NCI-H510A treated with DMSO at 0.1 percent for 48 hours (cell line): ENCODE measurements at places on chromosomes 13 and 19.
A peak's percentile ranks its signal among the peaks of the same experiment; 100 is the strongest.

- DNase-seq: no peak
Measured at GRCh38 chr13:100439247-100439970, 149.2 kb downstream of the GGACT start.

- DNase-seq: no peak
Measured at GRCh38 chr19:48218997-48219396, 36.7 kb downstream of the CARD8 start.

DNA sequence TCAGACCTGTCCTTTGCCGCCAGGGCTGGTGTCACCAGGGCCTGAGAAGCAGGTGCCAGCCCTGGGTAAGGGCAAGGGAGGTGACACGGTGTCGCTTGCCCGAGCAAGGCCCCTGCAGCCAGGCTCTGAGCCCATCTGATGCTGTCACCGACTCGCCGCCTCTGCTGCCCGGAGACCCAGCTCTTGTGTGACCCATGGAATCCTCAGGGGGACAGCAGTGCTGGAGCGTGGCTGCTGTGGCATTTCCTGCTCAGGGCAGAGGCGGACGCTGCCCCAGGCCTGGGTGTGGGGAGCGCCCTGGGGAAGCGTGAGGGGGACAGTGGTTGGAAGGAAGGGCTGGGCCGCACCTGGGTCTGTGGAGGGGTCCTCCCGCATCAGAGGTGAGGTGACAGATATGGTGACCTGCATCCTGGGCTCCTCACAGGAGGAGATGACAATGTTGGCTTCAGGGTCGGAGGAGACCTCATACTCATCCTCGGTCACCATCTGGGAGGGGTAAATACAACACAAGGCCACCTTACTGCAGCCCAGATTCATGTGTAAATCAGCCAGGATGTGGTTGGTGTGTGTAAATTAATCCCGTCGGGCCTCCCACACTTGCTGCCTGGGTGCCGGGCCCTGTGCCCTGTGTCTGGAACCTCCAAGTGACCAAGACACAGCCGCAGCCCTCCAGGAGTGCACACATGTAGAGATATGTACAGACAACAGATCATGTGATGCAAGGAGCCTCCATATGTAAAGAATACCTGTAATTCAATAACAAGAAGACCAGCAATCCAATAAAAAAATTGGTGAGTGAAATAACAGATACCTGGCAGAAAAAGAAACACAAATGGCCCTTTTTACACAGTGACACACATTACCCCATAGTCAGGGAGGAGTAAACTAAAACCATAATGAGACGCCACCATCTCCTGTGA, 27.6 kb upstream of the MATK start:
- no peak for DNase-seq

GRCh38 chr13:71785361-71785760, 81.6 kb downstream of the DACH1 start:
- DNase-seq: no peak

DNA sequence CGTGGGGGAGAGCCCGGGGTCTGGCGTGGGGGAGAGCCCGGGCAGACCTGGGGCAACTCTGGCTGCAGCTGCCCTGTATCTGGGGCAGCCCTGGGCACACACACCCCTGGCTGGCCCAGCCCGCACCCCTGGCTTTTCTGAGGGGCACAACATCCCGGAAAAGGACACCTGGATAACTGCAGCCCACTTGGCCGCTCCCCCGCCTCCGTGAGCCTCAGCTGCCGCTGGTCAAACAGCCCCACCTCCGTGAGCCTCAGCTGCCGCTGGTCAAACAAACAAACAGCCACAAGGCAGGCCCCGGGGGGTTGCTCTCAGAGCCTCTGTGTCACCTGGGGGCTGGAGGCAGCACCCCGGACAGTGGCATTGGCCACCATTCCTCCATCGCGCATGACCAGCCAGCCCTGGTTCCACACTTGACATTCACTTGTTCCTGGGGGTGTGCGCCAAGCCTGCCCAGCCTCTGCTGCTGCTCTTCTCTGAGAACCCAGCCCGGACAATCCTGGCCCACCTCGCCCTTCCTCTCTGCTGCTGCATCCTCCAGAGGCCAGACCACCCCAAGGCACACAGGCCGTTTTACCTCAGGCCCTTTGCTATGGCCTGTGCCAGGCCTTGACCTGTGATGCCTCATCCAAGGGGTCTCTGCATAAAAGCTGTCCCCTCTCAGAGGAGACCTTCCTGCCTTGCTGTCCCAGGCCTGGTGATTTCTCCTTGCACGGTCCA, 19.9 kb downstream of the CEBPG start:
- DNase-seq: no peak

DNA sequence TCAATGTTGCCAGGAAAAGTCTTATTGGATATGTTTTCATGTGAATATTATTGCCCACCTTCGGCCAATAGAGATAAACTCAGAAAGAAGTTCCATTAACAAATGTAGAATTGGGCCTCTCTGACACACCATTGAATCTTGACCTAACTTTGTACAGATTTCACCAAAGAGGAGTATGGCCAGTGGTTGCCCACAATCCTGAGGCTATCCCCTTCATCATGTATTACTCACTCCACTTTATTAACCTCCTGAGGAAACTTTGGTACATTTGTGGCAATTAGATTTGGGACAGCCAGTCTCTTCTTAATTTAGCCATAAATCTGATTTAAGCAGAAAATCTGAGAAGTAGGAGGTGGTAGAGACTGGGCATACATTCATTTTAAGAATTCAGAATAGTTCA, 53.3 kb upstream of the POSTN start:
- no peak for DNase-seq

GRCh38 chr19:33429891-33430673, 56.6 kb downstream of the CEBPG start:
- DNase-seq: no peak

- no peak for DNase-seq
Measured at GRCh38 chr19:4541114-4541805, 1.4 kb upstream of the LRG1 start.

DNA sequence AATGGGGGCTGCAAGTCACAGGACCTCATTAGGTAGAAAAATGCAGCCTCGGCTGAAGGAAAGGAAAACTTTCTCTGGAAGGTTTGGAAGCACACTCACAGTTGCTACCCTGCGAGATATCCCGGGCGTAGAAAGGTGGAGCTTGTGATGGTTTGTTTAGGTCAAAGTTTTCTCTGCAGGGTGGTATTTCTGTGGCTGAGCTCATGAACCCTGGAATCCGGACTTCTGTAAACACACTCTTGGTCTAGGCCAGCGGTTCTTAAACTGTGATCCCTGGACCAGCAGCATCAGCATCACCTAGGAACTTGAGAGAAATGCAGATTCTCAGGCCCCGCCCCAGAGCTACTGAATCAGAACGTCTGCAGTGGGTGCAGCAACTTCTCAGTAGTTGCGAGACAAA, 3.3 kb upstream of the SLC15A1 start:
- DNase-seq: no peak

GRCh38 chr19:4115818-4116385, 8.0 kb downstream of the MAP2K2 start:
- DNase-seq: no peak

DNA sequence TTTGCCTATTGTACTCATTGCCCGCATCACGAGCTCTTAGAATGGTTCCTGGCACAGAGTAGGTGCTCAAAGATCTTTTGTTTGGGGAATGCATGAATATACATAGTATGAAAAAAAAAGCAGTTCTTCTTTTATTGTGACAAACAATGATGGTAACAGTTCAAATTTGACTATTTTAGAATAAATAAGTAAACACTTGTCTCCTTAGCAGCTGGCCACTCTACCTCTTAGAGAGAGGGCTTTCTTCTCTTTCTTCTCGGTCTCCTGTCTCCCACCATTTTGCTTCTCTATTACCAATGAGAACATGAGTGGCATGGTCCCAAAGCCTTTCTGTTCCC, 639 bp upstream of the SLAIN1 start:
- no peak for DNase-seq

- DNase-seq: no peak
Measured at GRCh38 chr13:77506874-77507273, 28.6 kb upstream of the SCEL start.

DNA sequence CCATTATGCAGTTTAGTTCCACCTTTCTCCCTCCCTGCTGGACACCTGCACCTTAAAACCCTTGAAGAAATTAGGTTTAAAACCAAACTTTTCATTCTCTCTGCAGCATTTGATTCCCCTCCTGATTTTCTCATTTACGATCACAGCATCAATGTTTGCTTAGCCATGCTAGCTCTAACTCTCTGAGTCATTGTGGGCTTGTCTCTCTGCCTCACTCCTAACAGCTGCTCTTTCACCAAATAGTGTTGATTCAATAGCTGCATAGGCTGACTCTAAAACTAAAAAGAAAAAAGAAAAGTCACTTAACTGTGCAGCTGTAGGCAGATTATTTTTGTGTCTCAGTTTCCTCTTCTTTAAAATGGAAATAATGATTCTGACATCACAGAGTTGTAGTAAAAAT, 1124.9 kb downstream of the DIAPH3 start:
- peak; percentile 19 for DNase-seq

DNA sequence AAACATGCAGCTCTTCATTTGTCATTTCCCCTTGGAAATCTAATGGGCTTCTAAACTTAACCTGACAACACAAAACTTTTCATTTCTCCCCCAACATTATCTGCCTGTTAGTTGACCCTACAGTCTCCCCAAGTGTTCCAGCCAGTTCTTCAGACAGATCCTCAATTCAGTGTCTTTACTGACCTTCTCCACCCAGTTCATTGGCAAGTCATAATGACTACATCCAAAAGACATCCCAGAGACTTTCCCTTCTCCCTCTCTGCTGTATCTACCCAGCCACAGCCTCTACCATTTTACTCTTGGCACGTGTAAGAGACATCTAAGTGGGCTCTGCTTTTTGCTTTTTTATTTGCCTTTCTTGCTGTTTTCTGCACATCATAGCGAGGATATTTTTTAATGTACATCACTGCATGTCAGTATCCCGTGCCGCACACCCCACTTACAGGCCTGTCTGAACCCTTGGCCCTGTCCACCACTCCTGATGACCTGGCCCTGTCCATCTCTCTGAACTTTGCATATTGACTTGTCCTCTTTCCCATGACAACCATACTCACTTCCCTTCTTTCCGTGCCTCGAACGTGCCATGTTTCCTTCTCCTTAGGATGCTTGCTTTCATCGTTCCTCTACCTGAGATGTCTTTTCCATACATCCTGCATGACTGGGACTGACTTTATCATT, 391.9 kb downstream of the IRS2 start:
- DNase-seq: no peak

GRCh38 chr13:98474761-98475160, 102.1 kb downstream of the STK24 start:
- no peak for DNase-seq

DNA sequence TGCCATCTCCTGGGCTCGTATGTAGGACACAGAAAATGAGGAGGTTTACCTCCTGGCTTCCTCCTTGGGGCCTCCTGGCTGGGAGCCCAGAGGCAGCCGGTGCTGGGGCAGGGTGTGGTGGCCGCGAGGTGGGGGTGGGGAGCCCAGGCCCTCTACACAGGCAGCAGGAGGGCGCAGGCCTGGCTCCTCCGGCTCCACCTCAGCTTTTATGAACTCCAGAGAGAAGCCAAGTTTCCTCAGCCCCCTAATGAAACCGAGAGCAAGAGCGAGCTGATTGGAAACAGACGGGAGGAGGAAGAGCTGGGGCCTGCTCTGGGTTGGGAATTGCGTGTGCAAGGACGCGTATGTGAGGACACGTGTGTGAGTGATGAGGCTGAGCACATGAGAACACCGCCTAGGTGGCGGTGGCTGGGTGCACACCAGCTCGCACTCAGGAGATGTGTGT, 23.1 kb downstream of the LYL1 start:
- DNase-seq: no peak

GRCh38 chr19:16226878-16227836, 29.4 kb downstream of the AP1M1 start:
- DNase-seq: no peak

- DNase-seq: no peak
Measured at GRCh38 chr19:35265126-35265899, 3.4 kb upstream of the USF2 start.

GRCh38 chr13:90420683-90421082, 926.8 kb upstream of the MIR17HG start:
- no peak for DNase-seq

- DNase-seq: no peak
Measured at GRCh38 chr13:75769141-75769905, 133.2 kb downstream of the LMO7 start.

DNA sequence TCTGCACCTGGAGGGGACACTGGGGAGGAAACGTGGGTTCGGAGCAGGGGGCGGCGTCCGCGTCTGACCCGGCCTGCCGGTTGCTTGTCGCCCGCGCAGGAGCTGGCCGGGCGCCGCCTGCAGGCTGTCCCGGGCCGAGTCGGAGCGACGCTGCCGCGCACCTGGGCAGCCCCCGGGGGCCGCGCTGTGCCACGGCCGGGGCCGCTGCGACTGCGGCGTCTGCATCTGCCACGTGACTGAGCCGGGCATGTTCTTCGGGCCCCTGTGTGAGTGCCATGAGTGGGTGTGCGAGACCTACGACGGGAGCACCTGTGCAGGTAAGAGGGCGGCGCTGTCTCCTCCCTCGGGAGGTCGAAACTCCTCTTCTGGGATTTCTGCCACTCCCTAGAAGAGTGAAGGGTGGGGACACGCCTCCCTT, 1.3 kb downstream of the ITGBL1 start:
- peak; percentile 1 for DNase-seq

DNA sequence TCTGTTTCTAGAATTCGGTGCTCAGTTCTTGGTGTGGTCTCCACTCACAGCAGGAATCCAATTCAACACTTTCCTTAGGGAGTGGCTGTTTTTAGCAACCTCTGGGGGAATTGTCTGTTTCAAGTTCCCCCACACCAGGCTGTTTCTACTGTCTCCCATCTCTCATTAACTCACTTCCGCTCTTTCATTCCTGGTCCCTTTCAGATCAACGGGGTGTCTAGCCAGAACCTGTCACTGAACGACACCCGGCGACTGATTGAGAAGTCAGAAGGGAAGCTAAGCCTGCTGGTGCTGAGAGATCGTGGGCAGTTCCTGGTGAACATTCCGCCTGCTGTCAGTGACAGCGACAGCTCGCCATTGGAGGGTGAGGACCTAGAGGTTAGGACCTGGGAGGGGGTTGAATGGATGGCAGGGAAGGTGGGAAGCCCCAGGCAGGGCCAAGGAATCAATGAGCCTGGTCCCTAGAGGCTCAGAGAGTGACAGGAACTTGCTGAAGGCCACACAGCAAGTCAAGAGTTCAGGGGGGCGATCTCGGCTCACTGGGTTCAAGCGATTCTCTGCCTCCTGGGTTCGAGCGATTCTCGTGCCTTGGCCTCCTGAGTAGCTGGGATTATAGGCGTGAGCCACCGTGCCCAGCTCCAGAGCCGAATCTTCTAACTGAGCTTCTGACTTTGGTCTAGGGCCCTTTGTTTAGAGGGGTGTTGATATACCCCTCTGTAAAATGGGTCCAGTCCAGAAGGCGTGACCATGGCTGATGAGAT, 25.5 kb downstream of the TJP3 start:
- no peak for DNase-seq
